Fibroblast of skin of scalp (primary cell): ENCODE measurements at places on chromosomes 1 and 21.

DNA sequence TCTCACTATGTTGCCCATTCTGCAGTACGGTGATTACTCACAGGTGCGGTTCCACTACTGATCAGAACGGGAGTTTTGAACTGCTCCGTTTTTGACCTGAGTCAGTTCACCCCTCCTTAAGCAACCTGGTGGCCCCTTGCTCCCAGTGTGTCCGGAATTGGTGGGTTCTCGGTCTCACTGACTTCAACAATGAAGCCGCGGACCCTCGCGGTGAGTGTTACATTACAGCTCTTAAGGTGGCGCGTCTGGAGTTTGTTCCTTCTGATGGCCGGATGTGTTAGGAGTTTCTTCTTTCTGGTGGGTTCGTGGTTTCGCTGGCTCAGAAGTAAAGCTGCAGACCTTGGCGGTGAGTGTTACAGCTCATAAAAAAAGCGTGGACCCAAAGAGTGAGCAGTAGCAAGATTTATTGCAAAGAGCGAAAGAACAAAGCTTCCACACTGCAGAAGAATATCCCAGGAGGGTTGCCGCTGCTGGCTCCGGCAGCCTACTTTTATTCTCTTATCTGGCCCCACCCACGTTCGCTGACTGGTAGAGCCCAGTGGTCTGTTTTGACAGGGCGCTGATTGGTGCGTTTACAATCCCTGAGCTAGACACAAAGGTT is 17.6 kb upstream of the PARP1 start:
- DNase-seq = no peak

DNA sequence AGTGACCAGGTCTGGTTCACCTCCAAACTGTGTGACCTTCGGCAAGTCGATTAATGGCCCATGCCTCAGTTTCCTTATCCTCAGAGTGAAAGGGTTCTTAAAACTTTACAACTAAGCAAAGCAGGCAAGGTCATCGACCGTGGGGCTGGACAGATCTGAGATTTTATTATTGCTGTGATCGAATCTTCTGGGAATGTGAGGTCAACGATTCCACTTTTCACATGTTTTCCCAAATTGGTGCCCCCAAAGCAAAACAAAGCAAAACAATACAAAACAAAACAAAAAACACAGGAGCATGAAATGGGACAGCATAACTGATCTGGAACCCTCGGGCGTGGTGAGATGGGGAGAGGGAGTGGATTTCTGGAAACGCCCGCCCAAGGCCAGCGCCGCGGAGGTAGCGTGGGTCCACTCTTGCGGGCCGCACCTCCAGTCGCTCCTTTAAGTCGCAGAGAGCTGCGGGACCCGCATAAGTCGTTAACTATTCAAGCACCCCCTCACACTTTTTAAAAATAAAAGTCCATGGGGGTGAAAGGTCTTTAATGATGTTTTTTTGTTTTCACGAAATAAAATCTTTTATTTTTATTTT is 4.2 kb upstream of the TBX15 start:
- no peak for DNase-seq

DNA sequence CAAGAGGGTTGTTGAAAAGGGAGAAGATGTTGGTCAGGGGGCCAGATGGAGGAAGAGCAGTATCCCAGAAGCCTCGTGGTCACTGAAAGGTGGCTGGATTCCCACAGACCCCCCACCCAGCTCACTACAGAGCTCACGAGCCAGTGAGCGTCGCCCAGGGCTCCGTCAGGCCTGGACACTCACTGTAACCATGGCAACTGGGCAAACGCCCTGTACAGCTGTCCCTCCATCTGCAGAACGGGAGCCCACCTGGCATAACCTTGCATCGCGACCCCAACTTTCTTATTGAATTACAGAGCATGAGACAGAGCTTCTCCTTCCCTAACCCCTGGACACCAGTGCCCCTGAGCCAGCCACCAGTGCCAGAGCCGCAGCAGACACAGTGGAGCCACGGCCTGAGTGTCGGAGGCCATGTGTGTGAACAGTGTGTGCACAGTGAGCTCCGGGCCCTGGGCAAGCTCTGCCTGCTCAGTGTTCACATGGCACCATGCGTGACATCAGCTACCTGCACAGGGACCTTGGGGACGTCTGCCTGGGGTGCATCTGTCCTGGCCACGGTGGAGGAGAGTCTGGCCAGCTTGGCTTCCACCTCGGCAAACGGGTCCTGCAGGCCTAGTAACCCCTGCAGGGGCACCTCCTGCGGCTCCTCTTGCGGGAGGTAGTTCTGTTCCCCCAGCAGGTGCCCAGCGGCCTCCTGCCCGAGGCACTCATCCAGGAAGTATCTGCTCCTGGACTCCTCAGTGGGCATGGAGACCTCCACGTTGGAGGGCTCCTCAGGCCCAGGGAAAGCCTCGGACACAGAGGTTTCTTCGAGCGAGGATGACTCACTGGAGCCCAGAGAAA is 25.9 kb upstream of the DDOST start:
- DNase-seq = no peak

DNA sequence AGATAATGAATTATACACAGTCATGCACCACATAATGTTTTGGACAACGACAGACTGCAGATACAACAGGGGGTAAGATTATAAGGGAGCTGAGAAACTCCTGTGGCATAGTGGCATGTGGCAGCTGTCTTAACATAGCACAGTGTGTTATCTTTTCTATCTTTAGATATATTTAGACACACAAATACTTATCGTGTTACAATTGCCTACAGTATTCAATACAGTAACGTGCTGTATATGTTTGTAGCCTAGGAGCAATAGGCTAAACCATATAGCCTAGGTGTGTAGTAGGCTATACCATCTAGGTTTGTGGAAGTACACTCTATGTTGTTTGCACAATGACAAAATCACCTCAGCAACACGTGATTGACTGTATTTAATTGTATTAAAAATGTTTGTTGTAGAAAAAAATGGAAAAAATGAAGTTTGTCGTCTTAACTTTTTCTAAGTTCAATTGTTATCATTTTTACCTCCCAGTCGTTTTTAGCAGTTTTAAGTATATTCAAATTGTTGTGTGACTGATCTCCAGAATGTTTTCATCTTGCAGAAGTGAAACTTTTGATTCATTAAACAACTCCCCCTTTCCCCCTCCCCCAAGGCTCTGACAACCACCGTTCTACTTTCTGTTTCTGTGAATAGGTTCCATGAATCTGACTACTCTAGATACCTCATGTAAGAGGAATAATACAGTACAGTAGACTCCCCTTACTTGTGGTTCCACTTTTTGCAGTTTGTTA is 351.0 kb upstream of the B3GALT2 start:
- no peak for DNase-seq

DNA sequence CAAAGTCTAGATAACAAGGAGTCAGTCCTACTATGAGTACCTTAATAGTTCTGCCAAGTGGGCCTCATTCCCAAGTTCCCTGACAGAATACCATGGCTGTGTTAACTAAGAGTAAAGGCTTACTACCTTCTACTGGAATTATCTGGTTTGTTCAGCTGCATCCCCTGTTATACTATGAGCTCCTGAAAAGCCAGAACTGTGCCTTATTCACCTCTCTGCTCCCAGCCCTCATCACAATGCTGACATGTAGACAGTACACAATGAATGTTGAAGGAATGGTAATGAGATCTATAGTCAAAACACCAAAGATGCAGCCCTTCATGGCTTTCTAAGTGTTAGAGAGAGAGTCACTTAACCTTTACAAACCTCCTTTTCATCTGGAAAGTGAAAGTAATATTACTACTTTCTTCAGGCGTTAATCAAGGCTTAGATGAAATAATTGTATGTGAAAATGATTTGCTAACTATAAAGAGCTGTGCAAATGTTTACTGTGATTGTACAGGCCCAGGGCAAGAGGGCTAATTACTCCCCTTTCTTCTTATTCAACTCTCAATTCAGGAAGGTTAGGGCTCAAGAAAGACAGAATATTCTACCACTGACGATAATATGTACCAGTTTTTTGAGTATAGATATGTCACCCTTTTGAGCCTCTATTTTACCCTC is 70.3 kb upstream of the MROH9 start:
- no peak for DNase-seq

DNA sequence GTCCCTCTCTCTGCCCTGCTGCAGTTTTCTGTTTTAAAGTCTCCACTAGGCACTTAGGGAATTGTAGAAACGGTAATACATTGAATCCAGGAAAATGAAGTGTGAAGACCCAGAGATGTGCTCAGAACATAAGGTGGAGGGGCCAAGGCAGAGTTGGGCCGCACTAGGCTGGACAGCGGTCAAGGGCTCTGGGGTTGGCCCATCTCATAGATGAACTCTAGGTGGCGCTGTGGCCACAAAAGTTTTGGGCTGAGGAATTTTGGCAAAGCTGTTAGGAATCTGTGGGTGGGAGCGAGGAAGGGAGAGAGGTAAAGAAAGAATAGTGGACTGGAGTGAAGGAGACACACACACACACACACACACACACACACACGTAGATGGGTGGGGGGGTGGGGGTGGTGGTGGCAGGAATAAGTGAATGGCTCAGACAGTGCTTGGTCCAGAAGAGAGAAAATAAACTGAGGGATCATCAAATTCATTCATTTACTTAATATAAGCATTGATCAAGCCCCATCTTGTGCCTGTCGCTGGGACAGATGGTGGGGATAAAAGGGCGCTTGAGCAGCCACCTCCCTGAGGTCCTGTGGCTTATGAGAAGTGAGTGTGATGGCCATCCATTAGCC is 258.5 kb downstream of the TRABD2B start:
- DNase-seq = peak; percentile 71

DNA sequence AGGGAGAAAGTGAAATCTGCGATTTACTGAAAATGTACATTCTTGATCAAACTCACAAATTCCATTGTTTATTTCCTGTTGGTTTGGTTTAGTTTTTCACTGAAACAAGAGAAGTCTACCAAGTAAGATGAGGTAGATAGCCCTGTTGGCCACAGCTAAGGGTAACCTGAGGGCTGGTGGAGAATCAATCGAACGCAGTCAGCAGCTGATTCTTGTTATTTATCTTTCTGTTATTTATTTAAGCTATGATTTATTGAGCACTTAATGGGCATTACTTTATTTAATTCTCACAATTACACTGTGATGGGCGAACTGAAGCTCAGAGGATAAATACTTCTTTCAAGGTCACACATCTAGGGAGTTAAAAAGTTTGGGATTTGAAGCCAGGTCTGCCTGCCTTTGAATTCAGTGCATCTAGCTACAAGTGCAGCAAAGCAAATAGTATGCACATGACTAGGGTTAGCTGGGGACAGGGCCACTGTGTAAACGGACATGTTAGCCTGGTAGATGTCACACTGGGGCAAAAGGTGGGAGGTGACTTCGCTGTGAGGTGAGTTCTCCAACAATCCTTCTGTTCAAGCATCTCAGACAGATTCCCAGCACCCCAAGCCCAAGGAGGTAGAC is 106.5 kb upstream of the GADD45A start:
- no peak for DNase-seq

GRCh38 chr1:212749821-212750535 is 41.6 kb downstream of the NSL1 start:
- peak; percentile 86 for DNase-seq

GRCh38 chr21:15749082-15749860 is 19.5 kb downstream of the USP25 start:
- no peak for DNase-seq

DNA sequence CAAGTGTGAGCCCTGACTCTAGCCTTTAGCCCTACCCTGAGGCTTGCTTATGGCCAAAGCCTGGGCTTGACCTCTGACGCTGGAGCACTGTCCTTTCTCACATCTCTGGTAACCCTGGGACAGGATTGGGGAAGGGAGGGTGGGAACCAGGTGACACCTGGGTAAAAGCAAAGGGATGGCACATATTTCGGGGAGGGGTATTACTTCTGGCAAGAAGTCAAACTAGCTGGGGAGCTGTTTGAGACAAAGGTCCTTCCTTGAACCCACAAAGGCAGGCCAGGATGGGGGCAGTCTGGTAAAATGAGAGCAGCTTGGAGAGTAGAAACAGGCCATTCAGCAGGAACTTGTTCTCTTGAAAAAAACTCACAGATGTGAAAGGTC is 2.0 kb downstream of the MOB3C start:
- DNase-seq = no peak

GRCh38 chr21:40602080-40602479 is 244.9 kb downstream of the DSCAM start:
- no peak for DNase-seq

- DNase-seq = no peak
These were observed 10.8 kb downstream of the ASAP3 start for GRCh38 chr1:23473037-23473800.

- DNase-seq = peak; percentile 31
These were observed 22.9 kb downstream of the SUSD4 start for GRCh38 chr1:223341121-223341520.

DNA sequence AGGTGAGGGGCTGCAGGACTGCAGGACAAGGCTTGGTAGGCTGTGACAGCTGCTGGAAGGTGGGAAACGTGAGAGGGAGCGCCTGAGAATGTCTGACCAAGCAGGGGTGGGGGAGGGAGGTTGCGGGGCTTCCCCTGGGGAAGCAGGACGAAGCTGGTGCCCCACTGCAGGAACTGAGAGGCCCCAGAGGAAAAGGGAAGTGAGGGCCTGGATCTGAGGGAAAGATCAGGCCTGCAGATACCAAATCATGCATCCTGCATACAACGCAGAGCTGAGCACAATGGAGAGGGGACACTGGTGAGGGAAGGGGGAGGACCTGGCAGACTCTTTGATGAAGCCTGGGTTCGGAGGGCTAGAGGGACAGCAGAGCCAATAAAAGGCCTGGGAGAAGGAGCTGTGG is 65.7 kb upstream of the BACE2 start:
- DNase-seq = no peak

GRCh38 chr1:100747771-100748170 is 28.2 kb downstream of the VCAM1 start:
- no peak for DNase-seq

DNA sequence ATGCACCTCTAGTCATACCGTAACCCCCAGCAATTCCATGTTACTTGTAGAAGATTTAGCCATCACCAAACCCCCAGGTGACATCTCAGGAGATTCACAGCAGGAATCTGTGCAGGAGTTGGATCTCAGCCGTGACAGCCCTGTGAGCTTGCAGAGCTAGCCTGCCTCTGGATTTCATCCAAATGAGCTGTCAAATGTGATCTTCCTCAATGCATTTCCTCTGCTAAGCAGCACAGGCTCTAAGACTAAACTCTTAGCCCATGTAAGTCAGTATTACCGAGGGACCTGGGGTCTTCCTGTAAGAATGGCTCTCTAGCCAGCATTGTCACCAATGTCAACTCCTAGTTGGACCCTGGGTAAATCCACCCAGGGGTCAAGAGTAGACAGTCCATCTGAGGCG is 41.7 kb downstream of the UMODL1 start:
- DNase-seq = peak; percentile 48

DNA sequence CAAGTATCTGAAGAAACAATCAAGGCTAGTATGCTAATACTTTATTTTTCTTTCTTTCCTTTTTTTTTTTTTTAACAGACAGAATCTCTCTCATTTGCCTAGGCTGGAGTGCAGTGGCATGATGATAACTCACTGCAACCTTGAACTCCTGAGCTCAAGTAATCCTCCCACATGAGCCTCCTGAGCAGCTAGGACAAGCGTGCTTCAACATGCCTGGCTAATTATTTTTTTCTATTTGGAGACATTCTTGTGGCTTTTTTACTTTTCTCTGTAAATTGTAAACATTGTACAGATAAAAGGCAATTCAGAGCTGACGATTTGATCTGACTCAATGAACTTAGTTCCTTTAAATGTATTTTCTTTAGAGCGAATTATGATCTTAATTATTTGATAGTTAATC is 41.4 kb downstream of the CCDC18 start:
- no peak for DNase-seq
